Fibroblast of mammary gland (primary cell): ENCODE measurements at places on chromosomes 1 and 21.

- DNase-seq, result no peak
Observed at GRCh38 chr1:244344001-244344400, 107.7 kb downstream of the ADSS2 start.

DNA sequence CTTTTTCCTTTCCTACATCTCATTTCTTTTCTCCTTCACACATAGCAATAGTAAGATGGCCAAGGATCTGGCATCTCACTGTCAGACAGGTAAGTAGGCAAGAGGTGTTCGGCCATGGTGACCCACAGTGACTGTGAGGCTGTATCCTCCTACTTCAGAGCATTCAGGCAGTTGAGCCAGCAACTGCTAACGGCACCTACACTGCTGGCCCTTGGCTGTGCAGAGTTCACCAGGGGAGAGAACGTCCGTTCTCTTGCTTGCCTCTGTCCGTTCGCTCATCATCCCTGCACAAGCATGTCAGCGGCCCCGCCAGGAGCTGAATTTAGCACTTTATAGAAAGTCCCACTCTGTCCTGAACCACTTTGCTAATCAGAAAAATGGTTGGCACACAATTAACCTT lies 113.6 kb downstream of the GREM2 start:
- no peak for DNase-seq

DNA sequence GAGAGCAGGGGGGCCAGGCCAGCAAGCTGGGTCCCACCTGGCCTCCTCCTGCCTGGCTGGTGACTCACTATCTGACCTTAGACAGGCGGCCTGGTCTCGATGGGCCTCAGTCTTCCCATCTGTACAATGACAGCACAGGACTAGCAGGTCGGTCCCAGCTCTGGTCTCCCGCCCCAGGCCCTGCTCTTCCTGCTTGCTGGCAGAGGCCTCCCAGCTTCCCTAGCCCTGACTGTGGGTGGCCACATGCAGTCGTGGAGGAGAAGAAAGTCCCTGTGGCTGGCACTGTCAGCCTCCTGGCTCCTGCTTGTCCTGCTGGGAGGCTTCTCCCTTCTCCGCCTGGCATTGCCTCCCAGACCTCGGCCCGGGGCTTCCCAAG lies 817 bp downstream of the EXTL1 start:
- DNase-seq, result no peak

DNA sequence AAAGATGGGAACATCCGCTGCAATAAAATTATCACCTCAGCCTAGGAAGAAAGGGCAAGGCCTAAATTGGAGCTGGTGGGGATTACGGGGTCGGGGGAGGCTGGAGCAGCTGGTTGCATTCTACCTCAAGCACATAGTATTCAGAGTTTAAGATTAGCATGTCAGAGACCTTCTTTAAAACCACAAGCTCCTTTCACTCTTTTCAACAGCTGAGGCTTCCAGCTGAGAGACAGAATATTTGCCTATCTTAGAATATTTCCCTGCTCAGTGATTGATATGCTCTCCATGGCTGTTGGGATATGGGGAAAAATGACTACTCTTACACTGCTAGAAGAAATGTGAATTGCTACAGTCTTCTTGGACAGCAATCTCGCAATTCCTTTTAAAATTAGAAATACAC lies 248.6 kb downstream of the TBX15 start:
- no peak for DNase-seq

GRCh38 chr1:179677882-179678281 lies 65.2 kb upstream of the FAM163A start:
- no peak for DNase-seq

- DNase-seq, result no peak
Observed at GRCh38 chr1:1618396-1619068, 3.2 kb downstream of the MIB2 start.

DNA sequence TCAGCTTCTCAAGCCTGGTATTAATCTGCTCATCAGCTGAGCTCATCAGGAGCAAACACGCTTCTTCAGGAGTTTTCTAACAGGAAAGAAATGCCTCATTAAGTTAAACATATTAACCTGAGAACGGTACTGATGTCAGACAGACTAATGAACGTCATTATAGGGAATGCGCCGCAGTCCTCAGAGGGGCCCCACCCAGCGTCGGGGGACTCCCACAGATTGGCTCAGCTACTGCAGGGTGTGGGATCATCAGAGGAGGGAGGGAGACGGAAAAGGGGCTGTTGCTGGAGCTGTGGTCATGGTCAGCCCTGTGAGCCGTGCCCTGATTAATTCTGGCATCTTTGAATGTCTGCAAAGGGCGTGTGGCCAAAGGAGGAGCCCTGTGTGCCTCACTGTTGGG lies 348.5 kb downstream of the PTPRU start:
- peak; percentile 27 for DNase-seq
